ENCODE measurements at places on chromosomes 2 and 18.

GRCh38 chr2:240565333-240566202, 2.7 kb upstream of the RNPEPL1 start:
- no peak for DNase-seq

DNA sequence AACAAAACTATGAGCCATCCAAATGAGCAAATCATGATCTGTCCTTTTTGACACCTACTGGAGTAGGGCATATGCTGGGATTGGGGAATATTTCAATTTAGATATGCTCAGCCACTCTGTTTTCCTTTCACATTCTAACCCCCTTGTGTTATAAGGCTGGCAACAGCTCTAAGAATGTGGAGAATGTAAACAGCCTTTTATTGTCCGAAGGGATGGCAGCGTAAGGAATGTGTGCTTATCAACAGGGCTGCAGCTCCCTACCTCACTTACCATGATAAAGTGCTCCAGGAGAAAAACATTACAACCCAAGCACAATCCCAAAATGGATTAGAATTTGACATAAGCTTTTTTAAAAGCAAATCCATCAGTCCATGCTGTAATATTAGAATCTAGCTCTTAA, 2.2 kb downstream of the NXPH2 start:
- peak; percentile 56 for DNase-seq

DNA sequence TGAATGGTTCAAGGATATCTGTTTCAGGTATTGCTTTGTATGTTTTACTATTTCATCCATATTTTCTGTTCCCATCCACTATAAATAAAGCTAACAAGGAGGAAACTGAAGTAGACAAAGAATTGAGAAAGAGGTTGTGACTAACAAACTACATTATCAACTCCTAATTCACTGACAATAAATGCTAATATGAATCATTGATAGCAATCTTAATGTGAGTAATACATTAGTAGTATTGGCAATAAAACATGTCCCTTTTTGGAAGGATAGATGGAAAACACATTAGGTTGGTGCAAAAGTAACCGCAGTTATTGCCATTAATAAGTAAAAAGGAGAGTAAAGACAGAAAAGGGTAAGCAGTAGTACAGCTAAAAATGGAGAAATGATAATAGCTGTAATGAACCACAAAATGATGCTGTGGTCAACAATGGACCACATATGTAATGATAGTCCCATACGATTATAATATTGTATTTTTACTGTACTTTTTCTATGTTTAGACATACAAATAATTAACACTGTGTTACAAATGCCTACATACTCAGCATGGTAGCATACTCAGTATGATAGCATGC, 104.7 kb downstream of the THADA start:
- DNase-seq = no peak

DNA sequence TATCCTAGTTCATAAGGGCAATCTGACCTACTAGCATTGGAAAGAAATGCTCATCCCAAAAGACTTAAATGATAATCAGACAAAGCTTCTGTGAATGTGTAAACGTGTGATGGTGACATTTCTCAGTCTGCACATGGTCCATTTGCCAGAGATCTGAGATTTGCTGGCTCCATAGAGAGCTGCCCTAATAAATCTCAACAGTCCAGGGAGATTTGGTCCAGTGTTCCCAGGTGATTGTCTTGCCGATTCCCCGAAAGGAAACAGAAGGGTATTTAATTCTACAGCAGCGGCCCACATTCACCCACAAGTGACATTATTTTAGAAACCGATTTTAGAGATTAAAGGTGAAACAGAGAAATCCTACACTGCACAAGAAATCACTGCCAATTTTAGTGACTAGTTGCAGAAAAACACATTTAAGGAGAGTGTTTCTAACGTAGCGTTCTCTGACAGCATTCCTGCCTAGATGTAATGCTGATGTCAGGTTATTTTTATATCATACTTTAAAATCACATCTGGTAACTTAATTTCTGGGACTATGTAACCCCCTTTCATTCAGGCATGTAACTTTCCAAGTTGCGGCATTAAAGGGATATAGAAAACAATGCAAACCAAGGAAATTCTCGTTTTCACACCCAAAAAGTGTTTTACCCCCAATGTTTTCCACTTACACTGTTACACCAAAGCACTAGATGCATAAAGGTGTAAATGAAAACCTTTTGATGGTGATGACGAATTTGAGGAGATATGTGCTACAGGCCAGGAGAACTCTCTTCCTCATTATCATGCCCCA, 231.9 kb upstream of the FN1 start:
- DNase-seq = no peak

DNA sequence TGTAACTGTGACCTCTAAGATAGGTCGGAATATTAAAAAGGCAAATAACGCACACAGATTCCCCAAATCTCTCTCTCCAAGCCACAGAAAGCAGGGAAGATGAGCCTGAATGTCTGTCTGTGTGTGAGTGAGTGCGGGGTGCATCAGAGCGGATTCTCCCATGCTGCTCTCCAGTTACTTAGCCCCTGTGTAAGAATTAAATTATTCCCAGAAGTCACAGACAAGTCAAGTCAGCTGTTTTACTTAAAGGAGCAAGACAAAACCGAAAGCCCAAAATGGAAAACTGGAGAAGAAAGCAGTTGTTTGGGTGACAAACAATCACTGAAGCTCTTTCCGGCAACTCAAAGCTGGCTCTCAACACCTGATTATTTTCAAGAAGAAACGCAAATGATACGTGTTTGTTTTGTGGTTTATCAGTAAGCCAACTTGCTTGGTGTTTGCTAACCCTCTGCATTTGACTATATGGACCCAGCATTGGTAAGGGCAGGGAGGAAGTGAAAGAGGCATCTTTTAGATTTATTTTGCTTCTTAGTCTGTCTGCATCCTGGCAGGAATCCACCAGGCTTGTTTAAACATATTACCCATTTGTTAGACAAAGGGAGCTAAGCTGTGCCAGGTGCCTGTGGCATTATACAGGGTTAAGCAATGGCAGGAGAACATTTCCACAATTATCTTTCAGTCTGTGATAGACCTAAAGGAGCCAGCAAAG, 121.5 kb upstream of the CREB1 start:
- no peak for DNase-seq

DNA sequence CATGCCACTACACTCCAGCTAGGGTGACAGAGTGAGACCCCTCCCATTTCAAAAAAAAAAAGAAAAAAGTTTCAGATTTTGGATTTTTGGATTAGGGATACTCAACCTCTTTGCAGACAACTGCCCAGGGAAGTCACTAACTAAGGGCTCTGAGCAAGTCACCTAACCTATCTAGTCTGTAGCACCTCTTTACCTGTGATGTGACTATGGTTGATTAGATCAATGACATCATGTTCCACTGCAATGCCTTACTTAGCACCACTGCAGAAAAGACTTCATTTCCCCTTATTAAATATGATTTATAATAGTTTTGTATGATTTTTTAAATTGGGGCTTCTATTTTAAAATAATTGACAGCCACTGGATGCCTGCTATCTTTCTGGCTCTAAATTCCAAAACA, 41.2 kb downstream of the CUL3 start:
- DNase-seq = no peak

GRCh38 chr2:19759880-19760279, 141.9 kb downstream of the TTC32 start:
- DNase-seq = peak; percentile 51

DNA sequence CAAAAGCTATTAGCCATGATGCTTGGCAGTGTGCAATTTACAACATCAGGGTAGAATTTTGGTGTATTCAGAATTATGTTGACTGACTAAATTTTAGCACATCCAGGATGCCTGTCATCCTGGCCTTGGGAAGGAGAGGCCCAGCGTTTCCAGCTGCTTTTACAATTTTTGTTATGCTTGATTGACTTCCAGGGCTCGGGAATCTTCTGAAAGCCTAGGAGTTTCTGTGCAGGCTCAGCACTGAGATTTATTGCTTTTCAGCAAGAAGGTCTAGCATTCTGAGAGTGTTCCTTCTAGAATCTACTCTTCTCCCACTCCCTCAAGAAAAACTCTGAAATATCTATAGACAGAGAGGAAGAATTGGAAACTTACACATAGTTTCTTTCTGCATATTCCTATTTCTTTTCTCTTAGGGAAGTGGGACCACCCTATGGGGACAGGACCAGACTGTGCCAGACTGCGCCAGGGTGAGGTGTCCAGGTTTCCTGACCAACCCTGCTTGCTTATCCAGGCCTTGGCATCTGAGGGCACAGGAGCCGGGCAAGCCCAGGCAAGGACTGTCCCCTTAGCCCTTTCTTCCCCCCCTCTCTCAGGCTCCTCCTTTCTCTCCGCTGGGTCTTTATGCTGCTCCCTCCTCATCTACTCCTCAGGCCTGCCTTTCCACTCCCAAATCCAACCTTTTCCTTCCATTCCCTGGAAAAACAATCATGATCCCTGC, 26.9 kb downstream of the MAIP1 start:
- no peak for DNase-seq

- DNase-seq = no peak
Observed at GRCh38 chr18:39464006-39464405, 1898.4 kb upstream of the CELF4 start.

DNA sequence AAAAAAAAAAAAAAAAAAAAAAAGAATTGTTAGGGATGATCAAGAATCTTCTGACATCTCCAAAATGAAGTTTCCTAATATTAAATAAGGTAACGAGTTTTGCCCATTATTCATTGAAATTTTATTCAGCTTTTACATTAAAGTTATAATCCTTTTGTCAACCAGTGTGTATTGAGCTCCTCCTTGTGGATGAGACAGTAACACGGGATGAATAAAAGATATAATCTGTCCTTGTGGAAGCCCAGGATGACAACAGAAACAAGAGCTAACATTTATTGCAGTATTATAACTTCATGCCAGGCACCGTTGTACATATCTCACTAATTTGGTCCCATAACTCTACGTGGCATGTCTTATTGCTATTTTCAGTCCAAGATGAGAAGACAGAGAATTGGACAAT, 33.4 kb upstream of the SERPINB7 start:
- DNase-seq = no peak

DNA sequence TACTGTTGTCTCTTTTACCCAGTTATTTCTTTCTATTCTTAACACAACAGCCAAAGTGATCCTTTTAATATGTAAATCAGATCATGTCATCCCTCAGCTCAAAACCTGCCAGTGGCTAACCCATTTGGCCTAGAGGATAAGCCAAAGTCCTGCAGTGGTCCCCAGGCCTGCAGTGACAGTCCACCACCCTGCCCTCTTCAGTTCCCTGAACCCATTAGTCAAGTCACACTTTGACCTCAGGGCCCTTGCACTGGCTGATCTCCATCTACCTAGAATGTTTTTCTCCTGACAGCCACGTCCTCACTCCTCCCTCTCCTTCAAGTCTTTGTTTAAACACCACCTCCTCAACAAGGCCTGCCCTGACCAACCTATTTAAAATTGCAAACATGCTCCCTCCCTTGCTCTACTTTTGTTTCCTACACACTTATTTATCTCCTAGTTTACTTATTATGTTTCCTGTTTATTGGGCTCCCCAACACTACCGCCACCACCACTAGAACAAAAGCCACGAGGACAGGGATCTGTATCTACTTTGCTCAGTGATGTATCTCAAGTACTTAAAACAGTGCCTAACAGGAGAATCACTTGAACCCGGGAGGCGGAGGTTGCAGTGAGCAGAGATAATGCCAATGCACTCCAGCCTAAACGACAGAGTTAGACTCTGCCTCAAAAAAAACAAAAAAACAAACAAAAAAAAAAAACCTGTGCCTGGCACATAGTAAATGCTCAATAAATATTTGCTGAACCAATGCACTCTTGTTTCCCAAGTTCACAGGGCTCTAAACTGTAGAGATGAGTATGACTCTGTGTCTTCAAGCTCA, 9.3 kb downstream of the MREG start:
- no peak for DNase-seq

DNA sequence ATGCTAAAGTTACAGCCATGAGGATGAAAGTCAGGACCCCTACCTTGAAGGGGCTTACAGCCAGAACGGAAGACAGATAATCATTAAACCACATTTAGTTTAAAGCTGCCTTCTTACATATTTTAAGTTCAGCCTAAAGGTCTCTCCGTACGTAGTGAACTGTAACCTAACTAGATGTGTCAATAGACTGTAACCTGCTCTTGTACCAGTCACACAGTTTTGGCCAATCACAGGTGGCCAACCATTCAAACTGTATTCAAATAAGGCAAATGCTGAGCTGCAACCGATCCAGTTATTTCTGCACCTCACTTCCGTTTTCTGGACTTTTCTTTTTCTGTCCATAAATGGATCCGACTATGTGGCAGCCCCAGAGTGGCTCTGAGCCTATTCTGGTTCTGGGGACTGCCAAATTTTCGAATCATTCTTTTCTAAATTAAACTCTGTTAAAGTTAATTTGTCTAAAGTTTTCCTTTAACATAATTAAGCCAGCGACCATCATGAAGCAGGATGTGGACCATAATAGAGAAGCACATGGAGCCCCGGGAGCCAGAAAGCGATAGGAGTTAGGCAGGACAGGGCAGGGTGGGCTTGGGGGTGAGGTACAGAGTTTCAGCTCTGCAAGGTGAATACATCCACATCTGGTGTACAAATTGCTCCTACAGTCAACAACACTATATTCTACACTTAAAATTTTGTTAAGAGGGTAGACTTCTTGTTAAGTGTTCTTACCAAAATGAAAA, 48.4 kb upstream of the YPEL5 start:
- no peak for DNase-seq

- no peak for DNase-seq
Observed at GRCh38 chr2:101860157-101860556, 131.6 kb upstream of the IL1R2 start.

GRCh38 chr2:177282181-177282641, 17.7 kb upstream of the NFE2L2 start:
- DNase-seq = peak; percentile 81

DNA sequence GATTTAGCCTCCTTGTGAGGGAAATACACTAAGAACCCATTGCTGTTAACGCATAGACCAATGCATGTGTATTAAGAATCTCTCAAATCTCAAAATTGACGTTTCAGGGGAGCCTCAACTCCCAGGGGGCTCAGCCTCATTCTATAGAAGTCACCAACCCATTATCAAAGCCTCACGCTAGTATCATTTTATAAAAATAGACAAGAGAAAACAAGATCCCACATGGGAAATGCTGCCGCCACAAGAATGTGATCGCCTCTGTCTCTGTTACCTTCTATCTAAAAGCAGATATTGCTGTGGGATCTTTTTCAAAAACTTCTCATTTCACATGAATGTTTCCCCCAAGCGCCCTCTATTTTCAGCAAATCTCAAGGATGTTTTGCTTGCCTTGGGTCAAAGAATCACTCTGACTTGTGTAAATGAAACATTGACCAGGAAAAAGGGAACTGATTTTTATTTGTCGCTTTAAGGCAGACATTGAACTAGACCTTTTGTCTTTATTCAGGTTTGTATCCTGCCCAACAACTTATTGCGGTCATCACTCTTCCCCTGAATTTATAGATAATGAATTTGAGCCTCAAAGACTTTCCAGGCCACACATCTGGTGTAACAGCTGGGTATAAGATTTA, 679.0 kb upstream of the ID2 start:
- DNase-seq = no peak

All from NCI-H524 (cell line).